Inflammatory macrophage (primary cell): ENCODE measurements at places on chromosomes 16 and 17.

DNA sequence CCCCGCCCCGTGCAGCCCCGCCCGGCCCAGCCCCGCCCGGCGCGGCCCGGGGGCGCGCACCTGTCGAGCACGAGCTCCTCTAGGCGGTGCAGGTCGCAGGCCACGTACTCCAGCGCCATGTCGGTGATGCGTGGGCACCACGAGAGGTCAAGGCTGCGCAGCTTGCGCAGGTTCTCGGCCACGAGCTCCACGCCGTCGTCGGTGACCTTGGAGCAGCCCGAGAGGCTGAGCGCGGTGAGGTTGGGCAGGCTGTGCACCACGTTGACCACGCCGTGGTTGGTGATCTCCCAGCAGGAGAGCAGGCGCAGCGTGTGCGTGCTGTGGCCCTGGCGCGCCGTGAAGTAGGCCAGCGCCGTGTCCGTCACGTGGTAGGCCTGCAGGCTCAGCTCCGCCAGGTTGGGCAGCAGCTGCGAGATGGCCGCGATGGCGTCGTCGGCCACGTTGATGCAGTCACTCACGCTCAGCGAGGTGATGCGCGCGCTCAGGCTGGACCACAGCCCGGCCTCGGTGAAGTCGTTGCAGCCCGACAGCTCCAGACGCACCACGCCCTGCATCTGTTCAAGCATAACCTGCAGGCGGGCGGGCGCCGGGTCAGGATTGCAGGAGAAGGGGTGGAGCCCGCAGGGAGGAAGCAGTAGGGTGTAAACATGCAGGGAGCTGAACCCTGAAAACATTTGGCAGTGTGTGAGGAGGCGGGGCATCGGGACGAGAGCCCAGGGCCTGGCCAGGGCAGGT lies 5.3 kb upstream of the WDR24 start:
- peak; percentile 21 for DNase-seq

- no peak for DNase-seq
Measured at GRCh38 chr16:78034530-78034929, 12.2 kb downstream of the CLEC3A start.

DNA sequence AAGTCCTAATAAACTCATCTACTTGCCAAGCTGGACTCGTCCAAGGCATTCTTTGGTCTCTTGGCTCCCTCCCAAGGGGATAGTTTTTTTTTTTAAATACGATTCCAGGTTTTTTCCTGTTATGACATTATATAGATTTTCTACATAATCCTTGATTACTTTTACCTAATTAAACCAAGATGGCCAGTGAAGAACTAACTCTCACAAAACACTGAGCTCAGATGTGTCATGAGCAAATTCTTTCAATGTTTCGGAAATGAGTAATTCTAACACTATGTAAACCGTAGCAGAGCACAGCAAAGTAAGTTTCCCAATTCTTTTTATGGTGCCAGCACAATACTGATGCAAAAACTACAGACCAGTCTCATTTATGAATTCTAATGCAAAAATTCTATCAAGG lies 1.8 kb downstream of the ZNF23 start:
- DNase-seq, result no peak

DNA sequence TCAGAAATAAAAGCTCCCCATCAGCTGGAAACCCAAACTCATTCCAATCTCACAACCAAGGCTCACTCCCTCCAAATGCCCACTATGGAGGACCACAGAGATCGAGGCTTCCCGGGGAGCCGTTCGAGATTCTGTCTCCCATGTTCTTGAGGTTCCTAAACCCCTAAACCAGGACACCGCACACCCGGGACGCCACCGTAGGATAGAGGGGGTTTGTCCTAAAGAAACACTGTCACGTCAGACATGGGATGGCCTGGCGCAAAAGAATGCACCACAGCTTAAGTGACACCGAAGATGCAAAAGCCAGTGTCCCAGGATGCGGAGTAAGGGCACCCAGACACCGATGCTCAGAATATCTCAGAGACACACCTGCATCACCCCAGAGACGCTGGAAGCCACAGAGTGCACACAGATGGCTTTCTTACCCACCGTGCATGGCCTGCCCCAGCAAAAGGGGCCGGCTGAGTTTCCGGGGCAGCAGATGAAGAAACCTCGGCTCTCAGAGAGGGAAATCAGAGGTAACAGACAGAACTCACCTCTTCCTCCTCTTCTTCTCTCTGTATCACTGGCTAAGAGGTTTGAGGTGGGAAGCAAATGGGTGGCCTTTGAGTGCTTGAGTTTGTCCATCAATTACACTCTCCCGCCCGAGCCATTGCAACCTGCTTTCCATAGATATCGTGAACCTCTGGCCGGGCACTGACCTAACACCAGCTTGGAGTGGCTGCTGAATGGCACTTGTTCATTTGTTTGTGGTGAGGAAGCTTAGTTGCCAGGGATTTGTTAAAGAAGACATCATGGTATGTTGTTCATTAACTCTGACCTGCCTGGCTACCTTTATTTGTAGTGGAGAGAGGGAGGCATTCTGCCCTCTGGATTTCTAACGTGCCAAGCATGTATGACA lies 65.1 kb upstream of the TNRC6C start:
- no peak for DNase-seq

DNA sequence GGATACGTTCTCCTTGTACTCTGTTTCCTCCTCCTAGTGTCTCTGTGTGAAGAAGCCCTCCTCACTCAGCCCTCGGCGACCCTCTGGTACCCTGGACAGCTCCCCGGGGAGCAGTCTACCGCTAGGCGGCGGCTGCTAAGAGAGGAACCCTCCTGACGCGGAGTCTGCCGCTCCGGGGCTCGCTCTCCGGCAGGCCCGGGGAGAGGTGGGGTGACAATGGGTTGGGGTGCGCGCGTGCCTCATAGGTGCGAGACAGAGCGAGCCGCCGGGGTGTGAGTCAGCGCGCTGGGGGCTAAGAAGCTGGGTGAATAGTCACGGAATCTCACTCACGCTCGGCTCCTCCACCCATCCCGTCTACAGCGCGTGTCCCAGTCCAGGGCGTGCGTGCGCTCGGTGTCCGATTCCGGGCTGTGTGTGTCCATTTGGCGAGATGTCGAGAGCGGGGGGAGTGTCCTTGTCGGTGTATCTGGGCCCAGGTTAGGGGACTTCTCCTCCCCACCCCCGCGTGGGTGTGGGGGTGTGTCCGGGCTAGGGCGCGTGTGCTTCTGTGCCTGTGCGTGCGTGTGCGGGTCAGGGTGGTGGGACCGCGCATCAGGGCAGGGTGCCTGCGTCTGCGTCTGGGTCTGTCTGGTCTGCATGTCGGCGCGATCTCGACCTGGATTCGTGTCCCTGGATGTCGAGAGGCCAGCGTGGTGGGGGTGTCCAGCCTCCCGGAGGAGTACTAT lies 577 bp upstream of the HS3ST2 start:
- peak; percentile 32 for DNase-seq

GRCh38 chr17:57407287-57408070 lies 151.2 kb downstream of the MSI2 start:
- DNase-seq, result no peak

DNA sequence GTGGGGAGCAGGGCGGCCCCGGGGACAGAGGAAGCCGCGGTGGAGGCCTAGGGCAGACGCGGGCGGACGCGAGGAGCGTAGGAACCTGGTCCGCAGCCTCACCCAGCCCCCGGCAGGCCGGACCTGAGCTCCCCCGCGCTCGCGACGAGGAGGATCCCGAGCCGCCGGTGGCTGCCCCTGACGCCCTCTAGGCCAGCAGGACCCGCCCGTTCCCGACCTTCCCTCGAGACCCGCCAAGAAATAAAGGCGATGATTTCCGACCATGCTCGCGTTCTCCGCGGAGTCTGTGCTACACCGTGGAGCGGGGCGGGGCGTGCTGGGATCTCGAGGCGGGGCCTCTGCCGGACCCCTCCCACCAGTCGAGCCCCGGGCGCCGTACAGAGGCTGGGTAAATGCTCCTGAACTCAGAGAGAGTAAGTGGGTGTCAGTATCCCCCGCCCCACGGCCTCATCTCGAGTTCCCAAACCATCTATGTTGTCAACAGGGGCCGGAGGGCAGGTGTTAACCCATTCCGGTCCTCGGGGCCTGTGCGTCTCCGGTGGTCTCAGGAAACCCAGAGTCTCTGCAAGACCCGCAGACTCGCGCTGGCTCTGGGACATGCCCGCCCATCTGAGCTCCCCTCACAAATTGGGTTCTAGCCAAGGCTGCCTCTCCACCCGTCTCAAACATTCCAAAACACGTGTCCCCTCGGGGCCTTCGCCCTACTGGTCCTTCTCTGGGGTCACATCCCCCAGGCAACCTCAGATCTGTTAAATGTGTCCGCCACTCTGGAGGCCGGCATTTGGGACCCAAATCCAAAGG lies 13.7 kb downstream of the SYCE1L start:
- peak; percentile 59 for DNase-seq

DNA sequence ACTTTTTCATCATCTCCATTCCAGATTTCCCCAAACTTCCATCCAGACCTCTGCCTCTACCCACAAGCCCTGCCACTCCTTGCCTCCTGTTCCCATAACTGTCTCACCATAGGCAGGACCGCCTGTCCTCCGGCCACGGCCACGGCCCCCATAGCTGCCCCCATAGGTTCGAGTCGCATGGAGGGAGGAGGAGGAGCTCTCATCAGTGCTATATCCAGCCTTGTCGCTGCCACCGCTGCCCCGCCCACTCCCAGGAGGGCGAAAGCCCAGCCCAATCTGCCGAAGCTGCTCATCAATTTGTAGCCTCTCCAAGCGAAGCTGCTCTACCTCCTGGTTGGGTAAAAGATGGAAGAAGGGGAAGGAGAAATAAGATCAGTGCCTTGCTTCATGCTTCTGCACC lies 3.4 kb upstream of the SOX15 start:
- no peak for DNase-seq

DNA sequence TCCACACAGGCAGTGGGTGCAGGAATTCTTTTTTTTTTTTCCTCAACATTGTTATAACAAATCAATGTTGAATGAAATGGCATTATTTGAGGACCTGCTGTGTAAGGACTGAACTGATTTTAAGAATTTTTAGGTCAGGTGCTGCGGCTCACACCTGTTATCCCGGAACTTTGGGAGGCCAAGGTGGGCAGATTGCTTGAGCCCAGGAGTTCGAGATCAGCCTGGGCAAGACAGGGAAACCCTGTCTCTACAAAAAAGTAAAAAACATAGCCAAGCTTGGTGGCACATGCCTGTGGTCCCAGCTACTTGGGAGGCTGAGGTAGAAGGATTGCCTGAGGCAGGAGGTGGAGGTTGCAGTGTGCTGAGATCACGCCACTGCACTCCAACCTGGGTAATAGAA lies 12.4 kb downstream of the MPRIP start:
- DNase-seq, result no peak

- DNase-seq, result peak; percentile 29
Measured at GRCh38 chr17:73645050-73645871, 1.0 kb upstream of the SDK2 start.

DNA sequence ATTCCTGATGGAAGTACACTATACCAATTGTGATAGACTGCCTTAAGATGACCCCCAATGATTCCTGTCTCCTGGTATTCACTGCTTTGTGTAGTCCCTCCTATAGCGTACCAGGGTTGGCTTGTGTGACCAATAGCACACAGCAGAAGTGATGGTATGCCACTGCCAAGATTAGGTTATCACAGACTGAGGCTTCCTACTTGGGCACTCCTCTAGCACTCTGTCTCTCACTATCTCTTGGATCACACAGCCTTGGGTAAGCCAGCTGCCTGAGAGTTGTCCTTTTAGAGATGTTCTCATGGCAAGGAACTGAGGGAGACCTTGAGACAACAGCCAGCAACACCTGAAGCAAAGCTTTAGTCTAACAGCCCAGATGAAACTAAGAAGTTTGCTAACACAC lies 12.7 kb upstream of the AMFR start:
- no peak for DNase-seq

- no peak for DNase-seq
Measured at GRCh38 chr16:1906846-1907165, 11.4 kb downstream of the HS3ST6 start.

DNA sequence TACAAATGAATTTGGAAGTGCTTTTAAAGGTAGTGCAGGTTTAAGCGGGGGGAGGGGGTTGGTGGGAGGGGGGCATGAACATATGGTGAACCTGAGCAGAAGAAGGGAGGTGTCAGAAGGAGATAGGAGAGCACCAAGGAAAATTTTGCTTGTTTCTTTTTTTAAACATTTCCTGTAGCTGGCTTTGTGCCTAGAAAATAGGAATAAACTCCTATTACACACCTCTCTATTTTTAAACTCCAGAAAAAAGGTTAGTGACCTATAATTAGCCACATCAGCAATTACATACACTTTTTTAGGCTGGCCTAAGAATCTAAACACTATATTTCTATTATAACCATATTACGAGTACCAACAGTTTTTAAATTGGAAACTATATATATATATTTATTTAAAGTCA lies 159.1 kb downstream of the SKAP1 start:
- no peak for DNase-seq

GRCh38 chr16:72198021-72198711 lies 26.2 kb upstream of the PMFBP1 start:
- no peak for DNase-seq

DNA sequence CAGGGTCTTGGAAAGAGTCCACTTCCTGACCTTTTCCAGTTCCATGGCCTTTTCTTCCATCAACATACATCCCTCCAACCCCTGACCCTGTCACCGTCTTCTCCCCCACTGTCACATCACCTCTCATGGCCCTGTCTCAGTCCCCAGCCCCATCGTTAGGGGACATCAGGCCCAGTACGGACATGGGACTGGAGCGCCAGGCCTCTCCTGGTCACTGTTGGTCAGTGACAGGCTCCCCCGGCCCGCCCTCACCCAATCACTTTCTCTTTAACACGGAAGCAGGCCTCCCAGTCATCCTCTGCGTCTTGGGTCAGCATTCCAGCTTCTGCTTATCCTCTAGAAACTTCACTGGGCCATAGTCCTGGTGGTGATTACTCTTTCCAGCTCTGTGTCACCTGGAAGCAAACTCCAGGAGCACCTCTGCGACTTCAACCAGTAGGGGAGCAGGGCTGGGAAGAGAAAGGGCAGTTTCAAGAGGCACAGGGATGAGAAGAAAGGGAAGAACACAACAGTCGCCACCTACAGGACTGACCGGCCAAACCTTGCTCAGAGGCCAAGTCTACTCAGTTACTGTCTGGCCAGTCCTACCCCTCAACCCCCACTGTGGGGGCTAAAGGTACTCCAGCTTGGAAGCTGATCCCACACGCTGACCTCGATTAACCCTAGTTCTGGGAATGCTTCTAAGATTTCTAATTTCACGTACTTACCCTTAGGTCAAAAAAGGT lies 15.9 kb upstream of the ICAM2 start:
- DNase-seq, result no peak
